ENCODE measurements at places on chromosomes 3 and 15. TPM values are rescaled to one million over a fixed set of nuclear protein-coding genes. Genes with fewer than 3 reads are reported as not detected.
A peak's percentile ranks its signal among the peaks of the same experiment; 100 is the strongest.

DNA sequence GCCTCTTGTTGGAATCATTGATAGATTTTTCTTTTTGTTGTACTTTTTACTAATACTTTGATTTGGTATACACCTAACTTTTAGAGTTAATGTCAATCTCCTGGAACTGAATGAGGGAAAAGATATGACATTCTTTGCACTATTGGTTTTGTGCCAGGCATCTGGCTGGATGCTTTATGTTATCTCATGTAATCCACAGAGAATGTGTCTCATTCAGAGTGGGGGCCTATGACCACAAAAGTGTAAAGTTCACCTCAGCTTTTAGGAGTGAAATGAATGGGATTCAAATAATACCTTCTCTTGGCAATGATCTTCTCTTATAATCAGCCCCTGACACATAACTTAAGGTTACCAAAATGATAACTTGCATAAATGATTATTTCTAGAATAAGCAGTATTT lies 329.1 kb upstream of the ROPN1 start:
- DNase-seq: no peak

DNA sequence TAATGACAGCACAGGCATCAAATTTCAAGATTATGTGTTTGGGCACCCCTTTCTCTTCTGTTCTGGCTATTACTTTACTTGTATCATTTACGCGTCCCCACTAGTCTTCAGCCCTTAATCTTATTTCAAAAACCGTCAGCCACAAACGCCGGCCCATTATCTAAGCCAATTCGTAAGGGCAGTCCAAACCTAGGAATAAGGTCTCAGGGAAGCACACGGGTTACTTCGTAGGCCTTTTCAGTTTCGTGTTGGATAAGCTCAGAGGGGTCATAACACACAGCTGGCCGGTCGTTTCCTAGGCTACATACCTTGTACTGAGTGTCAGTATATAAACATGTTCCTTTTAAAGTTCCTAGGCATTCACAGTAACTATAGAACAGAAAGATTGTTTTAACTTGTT lies 5.1 kb upstream of the DNAAF4 start:
- no peak for DNase-seq

DNA sequence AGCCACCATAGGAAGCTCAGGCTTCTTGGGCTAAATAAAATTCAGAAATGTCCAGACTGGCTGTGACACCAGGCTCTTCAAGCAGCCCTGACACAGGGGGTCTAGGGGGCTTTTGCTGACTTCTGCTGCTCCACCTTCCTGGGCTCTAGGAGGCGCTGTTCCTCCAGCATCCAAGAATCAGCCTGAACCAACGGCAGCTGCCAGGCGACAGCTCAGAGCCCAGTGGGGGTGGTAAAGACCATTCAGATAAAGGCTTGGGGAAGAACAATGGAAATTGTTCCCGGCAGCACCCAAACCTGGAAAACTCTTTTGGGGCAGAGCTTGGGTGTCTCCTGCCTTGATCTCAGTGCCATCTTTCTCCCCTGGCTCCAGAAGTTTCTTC lies 21.6 kb upstream of the PSTPIP1 start:
- no peak for DNase-seq

DNA sequence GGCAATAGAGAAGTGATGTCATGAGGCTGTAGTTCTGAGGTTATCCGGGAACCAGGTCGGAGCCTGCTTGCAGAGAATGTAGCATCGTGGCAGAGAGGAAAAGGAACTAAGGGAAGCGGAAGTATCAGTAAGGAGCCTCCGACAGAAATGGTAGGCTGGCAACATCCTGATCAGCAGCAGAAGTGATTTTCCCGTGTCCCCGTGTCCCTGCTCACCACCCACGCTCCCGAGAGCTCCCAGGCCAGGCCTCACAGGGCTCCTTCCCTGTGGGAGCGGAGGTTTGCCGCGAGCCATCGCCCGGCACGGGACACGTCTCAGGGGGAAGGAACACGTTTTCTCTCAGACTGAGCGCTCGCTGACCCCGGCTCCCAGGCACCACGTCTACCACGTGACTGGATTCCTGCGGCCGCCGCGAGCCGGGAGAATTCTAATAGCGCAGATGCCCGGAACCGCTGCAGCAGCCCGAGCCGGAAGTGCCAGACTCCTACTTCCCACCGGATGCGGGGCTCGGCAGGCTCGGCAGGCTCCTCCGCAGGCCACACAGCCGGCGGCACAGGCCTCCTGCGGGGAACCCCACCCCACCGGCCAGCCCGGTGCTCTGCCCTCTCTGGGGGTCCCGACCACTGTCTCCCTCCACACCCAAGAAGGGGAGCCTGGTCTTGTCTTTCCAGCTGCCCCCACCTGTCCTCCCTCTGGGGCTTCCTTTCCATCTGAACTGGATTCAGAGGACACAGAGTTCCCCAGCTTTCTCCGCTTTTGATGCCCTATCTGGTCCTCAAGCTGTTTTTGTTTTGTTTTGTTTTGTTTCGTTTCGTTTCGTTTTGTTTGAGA lies 99.3 kb downstream of the BDH1 start:
- peak; percentile 89 for DNase-seq

DNA sequence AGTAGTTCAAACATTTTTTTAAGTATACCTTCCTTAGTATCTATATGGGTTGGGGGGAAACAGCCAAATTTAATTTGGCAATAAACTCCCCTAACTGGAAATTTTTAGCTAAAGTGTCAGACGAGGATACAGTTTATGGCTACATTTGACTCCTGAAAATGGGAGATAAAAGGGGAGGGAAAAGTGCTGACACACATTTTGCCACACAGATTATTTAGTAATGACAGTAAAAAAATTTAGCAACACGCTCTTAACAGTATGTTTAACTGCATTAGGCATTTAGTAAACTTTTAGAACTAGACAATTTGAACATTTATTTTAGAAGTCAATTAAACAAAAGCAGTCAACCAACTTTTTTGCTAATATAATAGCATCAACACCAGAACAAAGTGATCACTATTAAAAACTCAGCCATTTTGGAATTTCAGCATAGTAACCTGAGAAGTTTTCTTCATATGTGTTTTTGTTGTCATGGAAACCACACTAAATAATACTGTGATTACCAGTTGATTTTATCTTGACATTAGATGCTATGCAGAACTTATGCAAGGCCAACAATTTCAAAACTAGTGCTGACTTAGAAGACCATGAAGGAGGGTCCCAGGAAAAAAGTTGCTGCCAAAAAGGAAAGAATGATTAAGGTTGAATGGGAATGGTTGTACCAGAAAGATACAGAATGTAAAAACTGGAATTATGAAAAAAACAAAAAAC lies 47.0 kb upstream of the TFG start:
- no peak for DNase-seq

Gene SENP8
- 5.3 TPM for total RNA-seq

Gene KNL1
- total RNA-seq: 1.2 TPM

Gene ISL2
- total RNA-seq: 0.62 TPM

Gene MCF2L2
- 3.0 TPM for total RNA-seq

Gene GOLGA8T
- not detected for total RNA-seq

Gene SNTN
- total RNA-seq: not detected

Measured in ureter (tissue), 1 donor.